ENCODE measurements at places on chromosomes 1 and 21. TPM values are rescaled to one million over a fixed set of nuclear protein-coding genes. Genes with fewer than 3 reads are reported as not detected.

Gene RNU1-2
- polyA plus RNA-seq, result 2.5 TPM

DNA sequence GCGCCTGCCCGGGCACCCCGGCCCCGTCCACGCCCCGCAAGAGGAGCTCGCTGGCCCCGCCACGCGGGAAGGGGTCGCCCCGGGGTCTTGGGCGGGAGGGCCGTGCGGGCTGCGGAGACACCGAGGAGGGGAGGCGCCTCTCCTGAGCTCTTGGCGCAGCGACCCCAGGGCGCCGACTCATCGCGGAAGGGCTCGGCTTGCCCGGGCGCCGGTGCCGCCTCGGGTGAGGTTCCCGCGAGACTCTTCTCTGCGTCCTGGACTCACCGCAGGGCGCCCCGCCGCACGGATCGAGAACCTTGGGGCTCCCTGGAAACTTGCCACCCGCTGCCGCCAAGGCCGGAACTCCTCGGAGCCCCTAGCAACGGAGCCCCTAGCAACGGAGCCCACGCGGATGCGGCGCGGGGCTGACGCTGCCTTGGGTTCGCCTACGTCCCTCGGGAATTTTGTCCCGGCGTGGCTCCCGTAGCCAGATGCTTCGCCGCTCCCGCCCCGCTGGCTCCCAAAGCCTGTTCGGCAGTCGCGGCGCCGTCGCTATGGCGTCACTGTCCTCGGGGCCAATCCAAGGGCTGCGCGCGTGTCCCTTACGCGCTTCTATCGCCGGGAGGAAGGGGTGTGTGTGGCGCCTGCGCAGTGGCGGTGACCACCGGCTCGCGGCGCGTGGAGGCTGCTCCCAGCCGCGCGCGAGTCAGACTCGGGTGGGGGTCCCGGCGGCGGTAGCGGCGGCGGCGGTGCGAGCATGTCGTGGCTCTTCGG, at the start of gene ATAD3A:
Gene ATAD3A, plus strand, starts transcription at position 630 of the 753 bp plus-strand sequence. Its CDS starts 107 bp downstream, at position 737.
- peak; percentile 99 for DNase-seq

DNA sequence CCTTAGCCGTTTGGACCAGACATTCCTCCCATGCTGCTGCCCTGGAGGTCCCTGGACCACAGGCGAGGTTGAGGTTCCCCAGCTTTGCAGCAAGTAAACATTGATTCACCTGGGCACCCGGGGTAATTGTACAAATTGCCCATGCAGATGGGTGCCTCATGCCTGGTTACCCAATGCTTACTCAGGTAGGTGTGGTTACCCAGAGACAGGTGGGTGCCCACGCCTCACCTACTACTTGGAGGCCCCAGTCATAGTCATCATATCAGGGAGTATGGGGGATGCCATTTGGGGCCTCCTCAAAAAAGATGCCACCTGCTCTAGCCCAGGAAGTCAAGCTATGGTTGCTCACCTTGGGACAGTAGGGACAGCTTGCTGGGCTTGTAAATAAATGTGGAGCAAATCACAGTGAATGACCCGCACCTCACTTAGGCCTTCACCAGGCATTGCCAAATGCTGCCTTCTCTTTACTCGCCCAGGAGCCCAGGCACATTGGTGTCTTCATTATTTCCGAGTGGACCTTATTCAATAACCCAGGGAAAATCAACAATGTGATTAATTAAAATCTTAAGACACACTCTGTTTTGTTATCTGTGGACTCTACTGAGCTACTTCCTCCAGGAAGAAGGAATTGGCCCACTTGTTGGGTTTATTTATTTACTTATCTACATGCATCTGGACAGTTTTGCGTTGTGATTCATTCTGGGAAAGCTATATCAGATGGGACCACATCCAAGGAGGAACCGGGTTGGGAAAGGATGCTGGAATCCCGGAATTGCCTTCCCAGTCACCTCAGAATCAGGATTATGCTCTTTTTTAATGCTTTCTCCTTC, 35.6 kb upstream of the GRHL3 start:
- no peak for DNase-seq

GRCh38 chr1:37479255-37480124, 5.1 kb downstream of the ZC3H12A start:
- peak; percentile 46 for DNase-seq

Measured in left lung (tissue), 14 donors.